Type B pancreatic cell (in vitro differentiated cells): ENCODE measurements at places on chromosomes 16 and 17. TPM values are rescaled to one million over a fixed set of nuclear protein-coding genes. Genes with fewer than 3 reads are reported as not detected.

GRCh38 chr16:7731141-7731540 is 398.5 kb downstream of the RBFOX1 start:
- no peak for DNase-seq

- no peak for DNase-seq
Measured at GRCh38 chr17:34318474-34318873, 761 bp upstream of the CCL8 start.

DNA sequence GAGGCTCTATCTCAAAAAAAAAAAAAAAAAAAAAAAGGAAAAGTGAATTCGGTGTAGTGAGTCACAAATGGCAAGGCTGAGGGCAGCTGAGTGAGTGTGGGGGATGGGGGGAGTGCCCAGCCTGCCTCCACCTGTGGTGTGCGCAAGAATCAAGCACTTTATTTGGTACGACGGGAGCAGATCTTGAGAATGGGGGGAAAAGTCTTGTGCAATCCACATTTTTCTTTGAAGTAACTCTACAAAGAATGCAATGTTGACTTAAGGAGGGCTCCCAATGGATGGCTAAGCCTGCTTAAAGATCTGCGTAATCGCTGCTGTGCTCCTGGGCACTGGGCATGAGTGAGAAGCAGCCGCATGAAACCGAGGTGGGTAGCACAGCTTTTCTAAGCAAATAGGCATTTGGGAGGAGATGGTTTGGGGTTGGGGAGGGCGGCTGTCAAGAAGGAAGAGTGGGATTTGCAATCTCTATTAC is 28.2 kb downstream of the ATP2C2 start:
- DNase-seq, result no peak

- DNase-seq, result no peak
Measured at GRCh38 chr17:34168989-34169388, 86.1 kb upstream of the CCL2 start.

DNA sequence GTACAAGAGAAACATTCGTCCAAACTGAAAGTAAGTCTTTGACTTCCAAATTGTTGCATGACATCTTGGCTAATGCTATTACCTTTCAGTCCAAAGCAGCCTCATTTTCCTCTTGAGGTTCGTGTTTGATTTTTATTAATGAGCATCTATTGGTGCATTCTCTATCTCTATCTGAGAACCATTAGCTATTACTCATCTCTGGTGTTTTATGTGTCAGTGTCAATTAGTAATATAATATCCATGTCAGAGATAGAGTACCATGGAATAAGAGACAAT is 388.1 kb upstream of the GOT2 start:
- DNase-seq, result no peak

DNA sequence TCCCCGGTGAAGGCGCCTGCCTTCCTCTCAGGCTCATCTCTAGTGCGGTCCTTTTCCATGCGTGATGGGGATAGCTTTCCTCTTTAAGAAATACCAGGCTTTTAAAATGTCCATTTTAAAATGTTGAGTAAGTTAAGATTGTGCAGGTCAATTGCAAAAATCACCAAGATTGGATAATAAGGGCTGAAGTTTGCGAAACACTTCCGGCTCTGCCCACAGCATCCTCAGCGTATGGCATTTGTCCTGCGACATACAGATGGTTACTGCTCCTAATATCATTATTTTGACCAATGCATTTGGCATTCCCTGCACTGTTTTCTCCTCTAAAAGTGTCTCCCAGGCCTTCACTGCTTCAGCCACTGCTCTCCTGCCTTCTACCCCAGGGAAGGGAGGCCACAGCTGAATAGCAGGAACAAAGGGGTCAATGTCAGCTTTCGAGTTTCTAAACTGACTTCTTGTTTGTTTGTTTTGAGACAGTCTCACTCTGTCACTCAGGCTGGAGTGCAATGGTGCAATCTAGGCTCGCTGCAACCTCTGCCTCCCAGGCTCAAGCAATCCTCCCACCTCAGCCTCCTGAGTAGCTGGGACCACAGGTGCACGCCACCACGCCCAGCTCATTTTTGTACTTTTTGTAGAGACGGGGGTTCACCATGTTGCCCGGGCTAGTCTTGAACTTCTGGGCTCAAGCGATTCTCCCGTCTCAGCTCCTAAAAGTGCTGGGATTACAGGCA is 91.9 kb downstream of the CRISPLD2 start:
- no peak for DNase-seq

- DNase-seq, result no peak
Measured at GRCh38 chr17:28524476-28525424, 18.6 kb downstream of the FOXN1 start.

GRCh38 chr16:27259710-27260109 is 8.9 kb downstream of the NSMCE1 start:
- DNase-seq, result peak; percentile 22

DNA sequence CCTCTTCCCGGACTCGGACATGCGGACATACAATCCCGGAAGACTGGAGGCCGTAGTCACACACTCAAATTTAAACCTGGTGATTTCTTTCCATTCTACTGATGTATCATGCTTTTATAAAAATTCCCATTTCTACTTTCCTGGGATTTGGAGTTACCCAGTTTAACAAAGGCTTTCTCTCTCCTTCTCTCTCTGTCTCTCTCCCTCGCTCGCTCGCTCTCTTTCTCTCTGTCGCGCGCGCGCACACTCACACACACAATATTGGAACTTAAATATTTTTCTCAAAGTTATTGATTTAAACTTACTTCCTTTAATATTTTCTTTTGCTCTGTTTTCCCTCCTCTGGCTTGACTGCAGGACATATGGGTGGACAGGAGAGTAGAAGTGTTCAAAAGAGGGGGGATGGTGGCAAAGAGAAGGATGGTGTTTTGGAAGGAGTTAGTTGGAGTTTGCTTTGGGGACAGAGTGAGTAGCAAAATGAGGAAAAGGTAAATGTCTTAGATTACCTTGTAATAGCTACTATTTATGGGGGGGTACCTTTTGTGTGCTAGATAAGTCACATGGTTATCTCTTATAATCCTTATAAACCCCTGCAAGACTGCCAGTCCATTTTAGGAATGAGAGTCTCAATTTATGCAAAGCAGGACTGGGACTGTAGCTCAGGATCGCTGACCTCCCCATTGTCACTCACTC is 878 bp upstream of the TRIM25 start:
- DNase-seq, result no peak

Gene ANKRD40CL
- total RNA-seq, result 0.90 TPM in 1 of 2 replicates, not detected in the other

Gene TIMP2
- total RNA-seq, result 125 and 192 TPM in 2 replicates

GRCh38 chr17:60704170-60704569 is 26.5 kb downstream of the BCAS3 start:
- no peak for DNase-seq

DNA sequence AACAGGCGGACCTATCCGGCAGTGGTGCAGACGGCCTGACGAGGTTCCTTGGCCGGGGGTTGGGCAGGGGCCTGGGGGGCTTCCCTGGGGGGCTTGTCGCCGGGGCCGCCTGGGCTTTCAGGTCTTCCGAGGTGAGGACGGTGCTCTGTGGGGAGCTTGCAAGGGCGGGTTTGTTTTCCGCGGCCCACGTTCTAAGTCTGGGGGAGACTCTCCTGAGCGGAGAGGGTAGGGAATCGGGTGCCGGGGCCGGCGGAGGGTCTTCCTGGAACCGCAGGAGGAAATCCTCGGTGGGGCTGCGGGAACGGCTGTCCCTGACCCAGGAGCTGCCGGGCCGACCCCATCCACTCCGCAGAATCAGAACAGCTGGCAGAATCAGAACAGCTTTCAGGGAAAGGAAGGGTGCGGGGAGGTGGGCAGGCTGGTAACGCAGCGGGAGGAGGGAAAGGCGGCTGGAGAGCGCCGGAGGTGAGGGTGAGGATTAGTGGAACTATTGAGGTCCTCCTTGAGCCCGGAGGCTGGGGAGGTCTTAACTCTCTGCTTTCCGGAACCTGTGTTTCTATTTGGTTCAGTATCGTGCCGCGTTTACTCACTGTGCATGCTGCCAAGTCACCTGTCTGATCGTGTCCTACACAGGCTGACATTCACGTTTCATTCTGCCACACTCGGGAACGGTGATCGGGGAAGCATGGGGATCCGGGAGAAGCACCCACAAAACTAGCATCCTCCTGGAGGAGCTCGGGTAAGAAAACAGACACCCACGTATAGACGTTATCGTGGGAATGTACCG is 28.9 kb downstream of the CPSF4L start:
- DNase-seq, result no peak

Gene KIF18B
- total RNA-seq, result 14.8 and 49.3 TPM in 2 replicates

Gene MPO
- not detected in 2 replicates for total RNA-seq

- DNase-seq, result no peak
Measured at GRCh38 chr17:40820228-40820838, 2.1 kb downstream of the KRT10 start.

DNA sequence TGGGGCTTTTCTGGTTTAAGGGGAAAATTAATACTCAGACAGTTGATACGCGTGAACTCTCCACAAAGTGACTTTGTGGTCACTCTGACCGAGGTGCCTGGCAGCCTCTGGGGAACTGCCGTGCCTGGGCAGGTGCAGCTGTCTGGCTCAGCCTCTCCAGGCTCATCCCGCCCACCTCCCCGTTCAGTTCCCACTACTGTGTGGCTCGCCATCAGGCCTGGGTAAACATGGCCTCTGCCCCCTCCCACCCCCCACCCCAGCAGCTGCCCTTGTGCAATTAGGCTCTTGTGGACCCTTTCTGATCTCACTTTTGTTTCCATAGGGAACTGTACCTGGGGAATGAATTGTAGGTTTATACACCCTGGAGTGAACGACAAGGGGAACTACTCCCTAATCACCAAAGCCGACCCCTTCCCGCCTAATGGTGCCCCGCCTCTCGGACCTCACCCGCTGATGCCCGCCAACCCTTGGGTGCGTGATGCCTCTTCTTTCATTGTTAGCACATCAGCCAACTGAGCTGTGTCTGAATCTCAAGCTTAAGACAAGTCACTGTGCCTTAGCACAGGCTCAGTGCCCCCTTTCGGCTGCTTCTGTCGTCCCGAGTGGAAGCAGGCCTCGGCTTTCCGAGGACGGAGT is 27.8 kb downstream of the ZC3H18 start:
- no peak for DNase-seq

DNA sequence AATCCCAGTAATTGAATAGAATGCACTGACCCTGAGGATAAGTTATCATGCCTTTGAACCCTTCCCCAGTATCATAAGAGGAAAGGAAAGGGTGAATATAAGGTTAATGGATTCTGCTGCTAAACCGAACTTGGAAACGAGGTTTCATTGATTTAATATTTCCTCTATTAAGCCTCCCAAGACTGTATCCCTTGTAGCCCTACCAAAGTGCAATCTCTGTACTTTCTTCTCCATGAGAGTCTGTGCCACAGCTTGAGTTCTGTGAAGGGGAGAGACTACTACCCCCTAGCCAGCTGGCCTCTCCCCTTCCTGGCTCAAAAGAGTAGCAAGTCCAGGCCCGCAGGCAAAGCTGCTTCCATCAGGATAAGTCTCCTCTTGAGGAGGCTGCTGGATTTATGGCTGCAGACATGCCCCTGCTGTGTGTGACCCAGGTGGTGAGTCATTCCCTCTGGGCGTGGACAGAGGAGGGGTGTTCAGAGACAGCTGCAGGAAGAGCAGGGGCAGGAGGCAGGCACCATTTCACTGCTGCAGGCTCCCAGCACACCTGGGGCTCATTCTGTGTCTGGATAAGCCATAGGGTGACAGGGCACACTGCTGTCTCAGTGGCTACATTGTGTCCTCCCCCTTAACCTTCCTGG is 58.4 kb downstream of the TOM1L2 start:
- no peak for DNase-seq
